ENCODE measurements at places on chromosomes 4 and X.

GRCh38 chrX:154473683-154474082 is 5.4 kb downstream of the LAGE3 start:
- DNase-seq = no peak

DNA sequence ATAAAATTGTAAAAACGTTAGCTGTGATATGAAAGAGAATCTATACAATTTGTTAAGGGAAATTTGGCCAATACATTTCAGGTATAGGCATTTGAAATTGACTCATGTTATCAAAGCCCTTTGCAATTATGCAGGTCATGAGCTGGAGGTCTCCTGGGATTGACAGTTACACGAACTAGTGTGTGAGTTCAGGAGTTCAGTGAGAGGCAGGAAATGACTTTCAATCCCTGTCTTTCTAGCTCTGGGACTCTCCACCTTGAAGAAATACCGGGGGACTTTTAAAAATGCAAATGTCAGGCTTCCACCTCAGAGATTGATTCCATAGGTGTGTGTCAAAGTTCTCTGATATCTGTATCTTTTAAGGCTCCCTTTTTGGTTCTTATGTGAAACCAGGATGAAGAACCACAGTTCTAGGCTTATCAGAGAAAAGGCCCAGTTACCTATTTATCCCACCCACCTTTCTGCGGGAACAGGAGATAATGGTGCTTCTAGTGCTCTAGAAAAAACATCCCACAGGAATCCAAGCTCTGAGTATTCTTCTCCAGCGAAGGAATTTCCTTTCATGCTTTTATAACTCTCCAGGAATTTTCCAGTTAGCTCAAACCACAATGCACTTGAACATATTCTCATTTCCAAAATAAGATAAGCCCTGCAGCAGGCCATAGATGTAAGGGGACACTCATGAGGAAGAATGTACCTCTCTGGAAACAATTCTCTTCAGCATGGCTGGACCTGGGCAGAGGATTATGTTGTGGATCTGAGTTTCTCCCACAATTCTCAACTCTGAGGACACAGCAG is 501.0 kb downstream of the IDS start:
- DNase-seq = no peak

DNA sequence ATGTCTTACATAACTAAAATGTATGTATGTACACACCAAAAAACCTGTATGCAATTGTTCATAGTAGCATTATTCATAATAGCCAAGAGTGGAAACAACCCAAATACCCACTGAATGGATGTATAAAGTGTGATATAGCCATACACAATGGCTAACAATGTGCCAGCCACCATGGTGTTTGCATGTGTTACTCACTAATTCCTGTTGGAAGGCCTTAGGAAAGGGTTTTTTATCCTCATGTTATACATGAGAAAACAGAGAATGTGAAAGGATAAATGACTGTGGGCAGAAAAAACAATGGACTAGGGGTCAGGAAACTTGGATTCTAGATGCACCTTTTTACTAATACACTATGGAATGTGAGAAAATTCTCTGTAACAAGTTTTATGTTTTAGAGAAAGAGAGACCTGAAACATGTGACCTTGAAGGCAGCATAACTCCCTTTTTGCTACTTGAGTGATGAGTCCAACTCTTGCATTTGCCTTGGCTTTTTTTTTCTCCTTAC is 55.7 kb downstream of the TIGD2 start:
- DNase-seq = no peak

DNA sequence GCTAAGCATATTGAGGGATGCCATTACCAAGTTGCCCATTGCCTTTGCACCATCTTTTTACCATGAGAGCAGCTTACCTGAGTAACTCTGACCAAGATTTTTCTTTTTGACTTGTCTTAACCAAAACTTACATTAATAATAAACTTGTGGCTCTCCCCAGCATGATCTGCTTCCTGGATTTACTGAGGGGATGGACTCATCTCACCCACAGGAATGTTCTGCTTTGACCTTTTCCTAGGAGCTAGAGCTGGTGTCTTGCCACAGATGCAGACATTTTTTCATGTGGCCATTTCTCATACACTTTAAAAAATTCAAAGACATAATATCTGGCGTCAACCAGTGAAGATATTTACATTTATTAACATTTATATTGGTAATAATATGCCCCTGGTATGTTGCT is 79.2 kb upstream of the EFHC2 start:
- no peak for DNase-seq

DNA sequence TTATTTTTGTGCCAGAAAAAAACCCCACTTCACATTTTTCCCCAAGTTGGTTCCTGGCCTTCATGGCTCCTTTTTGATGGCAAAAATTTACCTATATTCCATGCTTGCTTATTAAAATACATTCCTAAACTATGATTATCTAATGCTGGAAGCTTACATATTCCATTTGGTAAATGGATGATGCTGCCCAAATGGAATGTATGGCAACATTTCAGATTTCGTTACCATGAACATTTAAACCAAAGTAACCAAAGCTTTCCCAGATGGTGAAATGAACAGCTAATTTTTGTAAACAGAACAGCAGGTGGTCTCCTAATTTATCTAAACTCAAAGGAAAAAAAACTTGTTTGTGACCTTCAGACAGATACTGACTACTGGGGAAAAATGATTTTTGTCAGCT is 110.8 kb upstream of the TEX13A start:
- no peak for DNase-seq

DNA sequence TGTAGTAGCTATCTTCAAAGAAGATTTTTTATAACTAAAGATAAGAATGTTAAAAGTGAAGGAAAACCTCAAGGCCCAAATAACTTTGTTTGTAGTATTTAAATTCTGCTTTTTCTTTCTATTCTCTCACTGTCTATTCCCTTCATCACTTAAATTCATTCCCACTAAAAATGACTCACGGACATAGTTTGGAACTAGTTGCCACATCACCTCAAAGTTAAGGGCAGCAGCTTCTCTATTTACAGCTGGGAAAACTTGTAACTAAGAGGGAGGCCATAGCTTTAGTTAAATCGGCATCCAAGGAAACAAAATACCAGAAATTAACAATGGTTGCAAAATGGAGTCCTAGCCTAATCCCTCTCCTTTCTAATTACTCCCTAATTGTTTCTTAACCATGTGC is 325.4 kb upstream of the MAGEB2 start:
- DNase-seq = no peak

GRCh38 chr4:105541420-105541819 is 11.0 kb upstream of the ARHGEF38 start:
- DNase-seq = no peak

DNA sequence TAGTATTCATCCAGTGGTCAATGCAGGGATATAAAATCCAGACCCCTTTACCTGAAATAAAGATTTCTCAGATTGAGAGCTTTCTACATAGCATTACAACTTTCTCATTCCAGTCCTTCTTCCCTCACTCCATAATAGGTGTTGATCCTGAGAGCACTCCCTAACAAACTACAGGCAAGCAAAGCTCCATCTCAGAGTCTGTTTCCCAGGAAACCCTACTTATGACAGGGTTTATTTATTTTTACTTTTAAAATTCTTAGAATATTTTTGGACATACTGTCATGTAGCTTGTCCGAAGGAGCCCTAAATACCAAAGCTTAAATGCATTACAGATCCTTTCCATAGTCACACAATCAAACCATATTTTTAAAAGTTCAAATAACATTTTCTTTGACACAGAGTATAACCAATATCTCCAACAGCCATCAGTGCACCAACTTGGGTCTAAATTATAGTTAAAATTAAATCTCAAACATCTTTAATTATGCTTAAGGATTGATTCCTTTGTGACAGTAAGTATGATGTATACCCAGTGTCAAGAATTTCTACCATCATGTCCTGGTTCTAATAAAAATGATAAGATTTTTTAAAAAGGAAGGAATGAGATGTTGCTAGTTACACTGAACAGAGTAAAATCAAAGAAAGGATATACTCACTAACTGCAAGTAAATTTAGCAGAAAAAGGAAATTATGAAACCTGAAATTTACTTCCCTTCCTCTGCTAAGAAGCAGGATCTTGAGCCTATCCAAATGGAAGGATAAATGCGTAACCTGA is 580.4 kb upstream of the ADGRL3 start:
- DNase-seq = no peak

- no peak for DNase-seq
These were observed 8.1 kb downstream of the PCDH7 start for GRCh38 chr4:30728311-30728710.

DNA sequence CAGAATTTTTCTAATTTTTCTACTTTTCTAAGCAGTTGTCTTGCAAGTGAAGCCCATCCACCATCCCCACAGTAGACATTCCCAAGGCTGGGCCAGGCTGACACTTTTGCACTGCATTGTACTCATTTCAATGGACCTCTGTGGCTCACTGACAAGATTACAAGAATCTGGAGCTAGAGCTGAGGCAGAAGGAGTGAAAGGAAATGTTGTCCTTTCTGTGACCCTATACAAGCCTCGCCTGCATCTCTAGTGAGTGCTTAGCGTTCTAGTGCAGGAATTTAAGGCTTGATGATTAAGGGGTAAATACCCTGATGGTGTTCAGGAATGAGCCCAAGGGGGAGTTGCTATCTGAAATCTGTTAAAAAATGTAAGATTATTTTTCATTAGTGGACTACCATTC is 6.3 kb downstream of the MAGED1 start:
- no peak for DNase-seq

DNA sequence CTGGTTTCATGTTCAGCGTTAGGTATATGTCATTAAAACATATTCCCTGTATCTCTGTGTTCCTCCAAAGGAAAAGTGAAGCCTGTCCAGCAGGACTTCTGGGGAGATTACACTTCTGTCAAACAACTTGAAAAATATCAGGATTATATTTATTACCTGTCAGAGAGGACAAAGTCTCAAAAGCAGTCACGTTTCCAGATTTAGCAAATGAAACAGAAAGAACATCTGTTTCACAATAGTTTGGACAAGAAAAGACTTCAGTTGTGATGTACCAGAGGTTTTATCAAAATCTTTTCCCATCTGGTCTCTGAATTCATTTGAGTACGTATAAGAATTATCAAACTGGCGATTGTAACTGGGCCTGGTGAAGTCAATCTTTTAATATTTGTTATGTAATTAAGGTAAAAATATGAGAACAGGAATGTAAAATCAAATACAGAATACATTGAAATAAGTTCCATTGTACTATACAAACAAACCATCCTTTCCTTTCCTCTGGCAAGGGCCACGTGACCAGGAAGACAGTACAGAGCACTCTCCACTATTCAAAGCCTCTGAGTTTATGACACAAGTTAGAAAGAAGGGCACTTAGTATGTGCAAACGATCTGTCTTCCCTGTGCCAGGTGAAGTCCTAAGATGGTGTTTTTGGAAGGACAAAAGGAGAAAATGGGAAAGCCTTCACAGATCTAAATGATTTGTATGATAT is 3.2 kb downstream of the CASP3 start:
- DNase-seq = no peak

GRCh38 chr4:71470524-71470923 is 131.7 kb downstream of the SLC4A4 start:
- DNase-seq = no peak
